ENCODE measurements at places on chromosomes 6 and 20.

GRCh38 chr6:134321246-134321645 is 3.3 kb upstream of the SGK1 start:
- no peak for DNase-seq

DNA sequence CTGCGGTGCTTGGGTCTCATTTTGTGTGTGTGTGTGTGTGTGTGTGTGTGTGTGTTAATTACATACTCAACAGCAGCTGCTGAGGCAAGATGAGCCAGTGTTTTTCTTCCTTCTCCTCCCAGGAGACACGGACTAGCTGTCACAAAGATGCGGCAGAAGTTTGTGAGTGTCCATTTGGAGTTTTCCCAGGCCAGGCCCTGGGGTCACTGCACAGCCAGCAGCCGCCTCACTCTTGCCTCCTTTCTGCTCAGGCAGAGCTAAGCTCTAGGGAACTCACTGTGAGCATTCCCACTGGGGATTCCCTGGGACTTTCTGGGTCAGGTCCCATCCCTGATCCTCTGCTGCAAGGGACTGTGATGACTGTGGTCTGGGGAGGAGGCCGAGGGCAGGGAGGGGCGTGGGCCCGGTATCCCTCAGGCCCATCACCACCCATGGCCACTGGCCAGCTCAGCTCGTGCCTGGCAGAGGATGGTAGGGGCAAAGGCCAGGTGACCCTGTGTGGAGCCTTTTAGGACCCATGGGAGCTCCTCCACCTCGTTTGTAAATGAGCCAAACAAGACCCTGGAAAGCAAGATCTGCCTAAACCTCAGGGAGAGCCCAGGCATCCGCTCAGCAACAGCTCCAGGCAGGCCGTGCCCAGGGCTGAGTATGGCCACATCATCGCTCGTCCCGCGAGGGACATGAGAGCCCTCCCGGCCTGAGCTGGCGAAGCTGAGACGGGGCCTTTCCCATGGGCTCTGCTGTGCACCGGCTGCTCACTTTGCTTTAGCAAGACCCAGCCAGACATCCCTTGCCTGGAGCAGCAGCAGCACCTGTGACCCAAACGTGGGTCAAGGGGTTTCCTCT is 102.0 kb downstream of the PSMB1 start:
- no peak for DNase-seq

DNA sequence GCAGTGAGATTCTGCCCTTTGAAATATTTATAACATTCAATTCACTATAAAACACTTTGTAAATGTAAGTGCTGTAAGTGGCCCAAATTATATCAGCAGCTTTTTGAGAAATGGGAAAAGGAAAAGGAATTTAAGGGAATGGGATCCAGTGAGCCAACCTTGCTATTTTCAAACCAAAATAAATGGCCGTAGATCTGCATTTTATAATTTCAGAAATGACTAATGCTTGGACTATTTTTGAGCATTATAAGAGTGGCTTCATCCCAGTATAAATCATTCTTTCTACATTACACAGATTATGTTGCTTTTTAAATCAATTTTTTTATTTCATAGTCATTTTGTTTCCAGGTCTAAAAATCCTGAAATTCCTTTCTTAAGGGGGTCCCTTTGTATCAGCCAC is 49.2 kb downstream of the ANKRD6 start:
- DNase-seq, result no peak

DNA sequence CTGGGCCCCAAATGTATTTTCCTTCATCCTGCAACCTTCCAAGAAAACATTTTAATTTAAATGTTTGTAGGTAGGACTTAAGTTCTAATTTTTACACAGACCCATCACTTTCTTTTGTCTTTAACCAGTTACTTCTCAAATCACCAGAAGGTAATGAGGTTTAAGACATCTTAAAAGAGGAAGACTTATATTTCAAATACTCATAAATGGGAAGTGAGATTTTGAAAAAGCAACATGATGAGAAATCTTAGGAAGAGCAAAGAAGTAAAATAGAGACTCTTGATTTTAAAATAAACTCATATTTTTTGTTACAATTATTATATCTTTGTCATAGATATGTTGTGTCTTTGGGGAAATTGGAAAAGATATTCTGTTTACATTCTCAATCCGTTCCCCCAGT is 82.3 kb downstream of the SYNE1 start:
- DNase-seq, result no peak

GRCh38 chr20:58647796-58648501 is 3.1 kb upstream of the STX16 start:
- DNase-seq, result no peak

DNA sequence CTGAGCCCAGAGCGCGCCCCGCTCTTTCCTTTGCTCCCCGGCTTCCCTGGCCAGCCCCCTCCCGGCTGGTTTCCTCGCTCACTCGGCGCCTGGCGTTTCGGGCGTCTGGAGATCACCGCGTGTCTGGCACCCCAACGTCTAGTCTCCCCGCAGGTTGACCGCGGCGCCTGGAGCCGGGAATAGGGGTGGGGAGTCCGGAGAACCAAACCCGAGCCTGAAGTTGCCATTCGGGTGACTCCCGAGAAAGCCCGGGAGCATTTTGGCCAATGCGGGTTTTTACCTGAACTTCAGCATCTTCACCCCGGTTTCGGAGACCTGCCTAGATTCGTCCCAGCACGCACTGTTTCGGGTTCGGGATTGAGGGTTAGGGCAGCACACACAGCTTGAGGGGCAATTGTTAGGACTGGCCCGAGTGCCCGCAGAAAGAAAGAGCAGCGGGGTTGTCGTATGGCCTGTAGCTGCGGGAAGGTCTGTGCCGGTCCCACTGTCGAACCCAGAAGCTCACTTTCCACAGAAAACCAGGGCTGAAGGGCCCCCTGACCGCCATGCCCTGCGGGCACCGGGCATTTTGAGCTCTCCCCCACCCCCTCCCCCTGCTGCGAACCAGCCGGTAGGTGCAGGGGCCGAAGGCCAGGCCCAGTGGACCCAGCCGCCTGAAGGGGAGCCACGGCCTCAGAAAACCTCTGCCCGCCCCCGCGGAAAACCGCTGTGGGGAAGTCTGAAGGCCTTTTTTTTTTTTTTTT is 2.1 kb downstream of the FOXP4 start:
- DNase-seq, result peak; percentile 49

DNA sequence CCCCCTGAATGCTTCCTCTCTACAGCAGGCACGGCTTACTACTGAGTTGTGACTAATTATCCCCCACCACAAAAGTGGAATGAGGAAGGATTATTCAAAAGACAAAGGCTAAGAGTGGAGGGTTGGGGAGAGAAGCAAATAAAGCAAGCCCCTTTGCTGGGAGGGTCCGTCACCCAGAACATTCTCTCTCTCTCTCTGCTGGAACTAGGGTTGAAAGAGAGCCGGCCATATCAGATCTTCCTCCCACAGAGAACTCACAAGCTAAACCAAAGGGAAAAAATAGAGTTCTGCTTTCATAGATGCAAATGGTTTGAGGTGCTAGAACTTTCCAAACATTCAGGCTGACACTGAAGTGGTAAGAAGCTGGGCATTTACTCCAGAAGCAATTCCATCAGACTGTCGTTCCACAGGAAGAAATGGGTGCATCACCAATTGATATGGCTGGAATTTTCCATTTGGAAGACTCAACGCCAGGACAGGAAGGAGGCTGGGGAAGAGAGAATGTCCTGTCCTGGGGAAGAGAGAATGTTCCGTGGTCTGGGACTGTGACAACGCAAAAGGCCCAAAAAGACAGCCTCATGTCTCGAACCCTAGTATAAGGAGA is 7.9 kb downstream of the ZMYND8 start:
- no peak for DNase-seq

- DNase-seq, result no peak
Observed at GRCh38 chr6:1418471-1419191, 29.3 kb downstream of the FOXF2 start.

- no peak for DNase-seq
Observed at GRCh38 chr6:11900662-11901598, 111.2 kb upstream of the HIVEP1 start.

GRCh38 chr6:84033523-84034451 is at the start of gene MRAP2:
TSS of gene MRAP2 (plus strand) at chr6:84033772. CDS start at chr6:84055319, 21,547 bp downstream.
- no peak for DNase-seq

- no peak for DNase-seq
Observed at GRCh38 chr6:6806844-6807518, 218.5 kb downstream of the LY86 start.

DNA sequence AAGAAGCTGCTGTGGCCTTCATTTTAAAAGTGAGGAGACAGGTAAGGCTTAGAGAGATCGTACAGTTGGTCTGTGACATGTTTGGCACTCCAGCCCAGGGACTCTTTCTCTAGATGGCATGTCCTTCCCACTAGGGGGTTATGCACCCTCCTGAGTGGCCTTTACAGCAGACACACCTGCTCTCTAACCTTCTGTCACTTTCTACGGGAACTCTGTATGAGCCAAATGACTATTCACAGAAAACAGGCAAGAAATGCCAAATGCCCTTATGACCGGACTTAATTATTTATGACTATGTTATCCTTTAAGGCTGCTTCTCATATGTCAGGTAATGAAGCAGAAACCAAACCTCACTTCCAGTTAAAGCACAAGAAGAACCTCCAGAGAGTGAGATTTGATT is 91.2 kb downstream of the MAP3K5 start:
- no peak for DNase-seq

- no peak for DNase-seq
Observed at GRCh38 chr6:106783640-106784566, 154.5 kb downstream of the QRSL1 start.

GRCh38 chr6:116836606-116837342 is 7.9 kb upstream of the GPRC6A start:
- no peak for DNase-seq

DNA sequence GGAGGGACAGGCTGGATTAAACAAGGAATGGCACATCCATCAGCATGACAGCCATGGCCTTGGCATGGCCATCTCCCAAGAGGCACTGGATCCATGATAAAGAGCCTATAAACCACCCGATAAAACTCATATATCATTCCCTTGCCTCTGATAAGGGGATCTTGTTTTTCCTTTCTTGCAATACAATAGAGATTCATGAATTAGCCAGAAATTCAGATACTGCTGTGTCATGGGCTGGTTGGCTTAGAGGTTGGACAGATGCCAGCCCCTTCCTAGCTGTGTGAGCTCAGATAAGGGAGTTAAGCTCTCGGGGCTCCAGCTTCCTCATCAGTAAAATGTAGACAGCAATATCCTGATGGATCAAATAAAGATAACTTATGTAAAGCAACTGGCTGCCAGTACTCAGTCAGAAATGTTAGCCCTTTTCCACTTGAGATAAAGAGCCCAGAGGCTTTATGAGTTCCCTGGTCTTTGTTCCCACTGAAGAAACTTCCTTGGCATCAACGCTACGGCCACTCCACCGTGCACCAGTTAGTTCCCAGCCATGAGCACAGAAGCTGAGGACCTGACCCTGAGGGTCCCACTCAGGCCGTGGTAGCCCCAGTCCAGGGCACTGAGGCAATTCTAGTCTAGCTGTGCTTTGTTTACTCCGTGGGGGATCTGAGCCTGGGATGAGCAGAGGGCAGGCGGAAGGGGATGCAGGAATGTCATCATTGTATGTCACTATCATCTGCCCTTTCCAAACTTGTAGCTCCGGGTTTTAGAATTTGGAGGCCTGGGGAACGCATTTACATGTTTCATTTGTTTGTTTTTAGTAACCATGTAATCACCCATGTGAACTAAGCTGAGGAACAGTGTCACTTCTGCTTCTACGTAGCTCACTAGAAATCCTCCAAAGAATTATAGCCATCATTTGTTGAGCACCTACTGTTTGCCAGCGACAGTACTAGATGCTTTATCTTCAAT is 67.2 kb upstream of the TBC1D7 start:
- no peak for DNase-seq

DNA sequence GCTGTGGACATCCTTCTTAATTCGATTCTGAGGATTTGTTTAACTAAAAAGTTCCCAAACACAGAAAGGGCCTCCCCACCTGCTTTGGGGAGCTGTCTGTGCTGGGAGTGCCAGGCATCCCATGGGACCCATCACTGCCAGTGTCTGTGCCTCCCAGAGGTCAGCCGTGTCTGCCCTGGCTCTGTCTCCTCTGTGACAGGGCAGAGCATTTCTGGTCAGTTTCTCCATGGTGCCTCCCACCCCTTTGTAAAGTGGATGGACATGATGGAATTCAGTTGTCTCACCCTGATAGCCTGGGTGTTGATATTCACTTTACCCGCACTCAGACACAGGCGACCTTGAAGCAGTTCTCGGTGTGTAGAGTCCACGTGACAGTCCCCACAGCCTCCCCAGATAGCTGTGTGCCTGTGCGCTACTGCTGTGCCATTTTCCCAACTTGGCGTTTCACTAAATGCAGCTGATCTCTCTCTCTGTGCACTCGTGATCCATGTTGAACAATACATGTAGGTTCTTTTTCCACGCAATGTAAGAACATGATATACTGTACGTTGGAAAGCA is 70.5 kb downstream of the CDS2 start:
- DNase-seq, result no peak

- DNase-seq, result no peak
Observed at GRCh38 chr6:25685251-25685650, 33.2 kb downstream of the SCGN start.

- DNase-seq, result no peak
Observed at GRCh38 chr6:8658416-8658815, 223.1 kb upstream of the SLC35B3 start.

DNA sequence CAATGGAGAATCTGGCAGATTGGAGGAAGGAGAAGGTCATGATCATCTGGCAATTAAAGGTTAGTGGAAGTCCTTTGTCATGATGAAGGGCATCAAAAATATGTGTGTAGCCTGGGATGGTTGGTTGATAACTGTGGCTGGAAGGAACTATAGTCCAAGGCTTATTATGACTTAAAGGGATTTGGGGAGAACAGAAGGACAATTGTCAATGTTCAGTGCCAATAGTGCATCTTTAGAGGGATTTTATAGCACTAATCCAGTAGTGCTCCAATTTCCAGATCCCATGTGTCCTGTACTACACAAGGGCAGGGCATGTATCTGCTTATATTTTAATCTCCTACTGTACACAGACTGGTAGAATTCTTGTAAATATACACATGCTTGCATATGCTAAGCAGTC is 5.0 kb upstream of the ZBTB24 start:
- no peak for DNase-seq

Measured in activated CD4-positive, CD25-positive, alpha-beta regulatory T cell treated with anti-CD3 and anti-CD28 coated beads, Interleukin-2, amount 50 U/mL, for 72 hours (primary cell).